ENCODE measurements at places on chromosomes 13 and 19.

DNA sequence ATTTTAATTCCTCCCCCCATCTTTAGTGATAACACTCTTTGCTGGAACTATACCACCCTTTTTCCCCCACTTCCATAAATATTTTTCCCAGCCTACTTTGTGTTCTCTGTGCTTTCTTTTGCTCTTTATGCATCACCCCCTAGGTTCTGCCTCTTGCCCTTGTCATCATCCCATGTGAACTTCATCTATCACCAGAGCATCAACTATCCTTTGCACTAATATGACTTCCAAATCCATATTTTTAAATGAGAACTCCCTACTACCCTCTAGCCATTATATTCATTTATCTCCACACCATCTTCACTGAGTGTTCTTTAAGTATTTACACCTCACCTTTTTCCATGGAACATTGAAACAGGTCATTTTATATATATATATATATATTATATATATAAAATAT lies 452.7 kb downstream of the FOXO1 start:
- DNase-seq, result no peak

- no peak for DNase-seq
Observed at GRCh38 chr19:13644645-13645044, 119.7 kb upstream of the MRI1 start.

DNA sequence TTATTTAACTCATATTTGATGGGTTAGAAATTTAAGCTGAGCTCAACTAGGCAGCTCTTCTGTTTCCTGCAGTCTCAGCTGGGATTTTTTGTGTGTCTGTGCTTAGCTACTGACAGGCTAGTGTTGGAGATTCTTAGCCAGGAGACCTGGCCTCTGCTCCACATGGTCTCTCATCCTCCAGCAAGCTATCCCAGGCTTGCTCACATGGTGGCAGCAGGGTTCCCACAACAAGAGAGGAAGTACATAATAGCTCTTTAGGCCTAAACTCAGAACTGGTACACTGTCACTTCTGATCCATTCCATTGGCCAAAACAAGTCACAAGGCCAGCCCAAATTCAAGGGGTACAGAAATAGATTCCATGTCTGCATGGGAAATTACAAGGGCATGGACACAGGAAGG lies 406.2 kb downstream of the SUCLA2 start:
- no peak for DNase-seq

DNA sequence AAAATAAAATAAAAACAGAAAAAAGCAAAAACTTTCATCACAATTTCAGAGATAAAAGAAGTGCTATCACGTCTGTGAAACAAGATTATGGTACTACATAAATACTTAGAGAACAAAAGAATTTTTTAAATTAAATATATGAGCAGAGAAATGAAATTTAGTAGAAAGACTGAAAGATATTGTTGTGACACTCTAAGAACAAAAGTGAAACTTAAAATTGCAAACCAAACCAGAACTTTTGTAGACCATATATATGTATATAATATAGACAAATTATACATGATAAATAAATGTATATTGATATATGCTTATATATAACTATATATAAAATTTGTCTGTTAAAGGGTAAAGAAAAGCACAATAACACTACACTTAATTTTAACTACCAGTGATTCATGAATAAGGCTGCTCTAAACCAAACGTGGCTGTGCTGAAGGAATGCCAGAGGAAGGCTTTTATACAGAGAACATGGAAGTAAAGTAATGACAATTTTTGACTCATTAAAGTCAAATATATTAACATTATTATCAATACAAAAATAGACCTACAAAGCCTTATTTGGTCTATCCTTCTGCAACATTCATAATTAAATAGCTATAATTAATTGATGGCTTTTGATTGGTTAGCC lies 1516.7 kb upstream of the PCDH20 start:
- DNase-seq, result no peak

GRCh38 chr13:37241786-37242185 lies 136.3 kb upstream of the CSNK1A1L start:
- DNase-seq, result no peak

DNA sequence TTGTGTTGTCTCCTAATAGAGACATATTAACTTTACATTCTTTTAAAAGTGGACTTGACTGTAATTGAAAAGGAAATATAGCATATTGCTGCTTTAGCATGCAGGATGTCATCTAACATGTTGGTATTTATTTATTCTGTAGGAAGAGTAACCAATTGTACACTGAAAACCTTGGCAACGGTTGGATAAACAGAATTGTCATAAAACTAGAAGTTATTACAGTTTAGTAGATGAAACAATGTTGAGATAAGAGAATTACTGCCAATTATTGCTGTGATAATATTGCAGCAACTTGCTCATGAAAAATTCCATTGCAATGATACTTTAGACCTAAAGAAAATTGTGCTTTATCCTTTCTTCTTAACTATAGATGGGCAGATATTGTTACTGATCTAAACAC lies 7.6 kb upstream of the ERCC5 start:
- no peak for DNase-seq

DNA sequence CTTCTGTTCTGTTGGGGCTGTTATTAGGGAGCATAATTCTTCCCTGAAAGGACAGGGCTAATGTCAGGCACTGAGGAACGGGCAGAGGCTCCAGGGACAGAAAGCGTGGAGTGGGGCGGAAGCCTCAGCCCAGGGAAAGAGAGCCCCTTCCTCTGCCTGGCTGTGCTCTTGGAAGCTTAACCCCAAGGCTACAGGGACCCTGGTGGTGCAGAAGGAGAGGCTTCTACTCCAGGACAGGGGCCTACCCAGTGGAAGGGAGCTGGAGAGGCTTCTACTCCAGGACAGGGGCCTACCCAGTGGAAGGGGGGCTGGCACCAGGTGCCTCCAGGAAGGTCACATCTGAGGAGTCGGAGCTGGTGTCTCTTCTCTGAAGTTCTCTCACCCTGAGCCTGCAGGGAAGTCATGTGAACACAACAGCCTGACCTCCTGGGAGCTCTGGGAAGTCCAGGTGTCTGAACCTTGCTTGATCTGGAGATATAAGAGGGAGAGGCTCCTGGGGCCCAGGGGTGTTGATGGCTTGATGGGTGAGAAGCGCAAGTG lies 159.5 kb upstream of the SOX1 start:
- no peak for DNase-seq

DNA sequence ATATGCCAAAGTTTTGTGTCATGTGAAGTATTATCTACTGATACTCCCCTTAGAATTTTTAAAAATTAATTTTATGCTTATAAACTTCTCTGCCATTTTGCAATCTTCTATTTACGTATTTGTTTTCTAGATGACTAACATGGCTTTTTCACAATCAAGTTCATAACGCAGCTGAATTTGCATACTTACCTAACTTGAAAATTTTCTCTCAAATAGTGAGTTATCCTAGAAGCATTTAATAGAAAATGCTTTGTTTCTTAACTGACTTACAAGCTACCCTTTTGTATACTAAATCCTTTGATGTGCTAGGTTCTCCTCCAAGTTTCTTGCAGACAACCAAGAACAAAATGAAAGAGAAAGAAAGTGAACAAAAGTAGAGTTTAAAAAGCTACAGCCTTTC lies 683.5 kb downstream of the LIG4 start:
- no peak for DNase-seq

DNA sequence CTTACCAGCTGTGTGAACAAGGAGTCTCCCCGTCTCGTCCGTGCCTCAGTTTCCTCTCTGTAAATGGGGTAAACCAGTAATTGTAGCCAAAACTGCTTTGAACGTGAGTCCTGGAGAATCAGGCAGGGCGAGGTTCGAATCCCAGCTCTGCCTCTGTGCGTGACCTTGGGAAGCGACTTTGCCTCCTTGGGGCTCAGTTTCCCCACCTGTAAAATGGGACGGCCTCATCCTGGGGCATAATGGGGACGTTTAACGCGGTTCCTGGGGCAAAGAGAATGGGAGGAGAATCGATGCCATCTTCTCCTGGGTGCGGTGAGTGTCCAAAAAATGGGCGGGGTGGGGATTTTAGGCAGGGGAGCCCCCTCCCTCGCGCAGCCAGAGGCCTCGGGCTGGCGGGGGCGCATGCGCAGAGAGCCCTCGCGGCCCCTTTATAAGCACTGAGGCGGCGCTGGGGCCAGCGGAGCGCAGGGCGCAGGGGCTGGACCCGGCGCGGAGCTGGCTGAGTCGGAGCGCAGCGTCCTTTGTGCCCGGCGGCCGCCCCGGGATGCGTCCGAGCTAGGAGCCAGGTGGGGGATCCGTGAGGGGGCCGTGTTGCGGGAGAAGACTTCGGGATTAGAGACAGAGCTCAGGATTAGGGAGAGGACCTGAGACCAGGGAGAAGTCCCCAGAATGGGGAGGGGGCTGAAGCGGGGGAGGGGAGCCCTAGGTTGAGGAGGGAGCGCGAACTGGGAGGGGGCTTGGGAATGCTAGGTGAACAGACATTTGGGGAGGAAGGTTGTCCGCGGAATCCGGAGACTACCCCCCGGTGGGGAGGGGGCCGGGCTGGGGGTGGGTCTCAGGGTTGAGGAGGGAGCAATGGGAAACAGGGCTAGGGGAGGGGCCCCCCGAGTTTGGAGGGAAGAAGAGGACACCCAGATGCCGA lies at the start of gene NCAN:
TSS of gene NCAN (plus strand) at position 460 of the 922 bp plus-strand sequence. CDS start 4,996 bp downstream, outside the sequence.
- no peak for DNase-seq

DNA sequence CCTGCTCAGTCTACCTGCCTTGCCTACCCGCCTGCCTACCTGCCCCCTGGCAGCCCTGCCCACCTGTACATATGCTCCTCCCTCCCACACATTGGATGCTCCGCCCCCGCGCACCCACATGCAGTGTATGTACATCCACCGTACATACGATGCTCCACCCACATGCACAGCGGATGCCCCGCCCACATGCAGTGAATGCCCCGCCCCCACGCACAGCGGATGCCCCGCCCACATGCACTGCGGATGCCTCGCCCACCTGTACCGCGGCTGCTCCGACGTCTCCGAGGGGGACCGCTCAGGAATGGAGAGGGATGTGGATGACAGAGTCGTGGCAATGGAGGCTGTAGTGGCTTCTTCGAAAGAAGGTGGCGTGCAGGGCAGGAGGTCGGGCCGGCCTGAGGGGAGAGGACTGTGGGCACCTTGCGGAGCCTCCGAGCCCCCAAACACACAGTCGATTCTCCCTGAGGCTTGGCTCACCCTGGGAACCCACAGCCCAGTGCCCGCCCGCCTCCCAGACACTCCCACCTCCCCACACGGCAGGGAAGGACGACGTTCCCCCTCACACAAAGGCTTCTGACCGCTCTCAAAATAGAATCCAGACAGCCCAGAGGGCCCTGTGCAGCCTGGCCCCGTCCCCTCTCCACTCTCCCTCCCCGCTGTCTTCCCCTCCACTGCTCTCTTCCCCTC lies 16.5 kb upstream of the CACTIN start:
- DNase-seq, result no peak

- DNase-seq, result no peak
Observed at GRCh38 chr13:99008577-99008976, 30.7 kb upstream of the DOCK9 start.

- DNase-seq, result no peak
Observed at GRCh38 chr13:92510416-92510815, 716.2 kb upstream of the GPC6 start.

All from NCI-H2081 (cell line).